Activated CD8-positive, alpha-beta memory T cell treated with anti-CD3 and anti-CD28 coated beads, Interleukin-2, amount 50 U/mL, for 4 hours (primary cell): ENCODE measurements at places on chromosomes 3 and 15.

- no peak for DNase-seq
Measured at GRCh38 chr3:170469151-170470062, 50.7 kb downstream of the CLDN11 start.

DNA sequence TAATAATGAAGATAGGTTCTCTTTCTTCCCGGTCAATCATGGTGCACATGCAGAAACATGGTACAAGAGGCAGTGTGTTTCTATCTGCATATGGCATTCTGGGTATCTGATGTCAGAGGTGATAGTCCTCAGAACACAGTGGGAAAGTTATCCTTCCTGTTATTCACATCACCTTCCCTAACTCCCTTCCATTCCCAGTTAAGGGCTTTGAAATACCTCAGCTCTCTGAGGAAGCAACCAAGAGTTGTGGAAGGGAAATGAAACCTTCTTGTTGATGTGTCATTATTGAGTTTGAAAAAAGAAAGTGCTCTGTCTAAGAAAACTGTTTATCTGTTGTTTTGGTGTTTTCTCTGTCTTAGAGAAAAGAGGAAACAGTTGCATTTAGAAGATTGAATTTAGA lies 21.9 kb upstream of the P2RY13 start:
- no peak for DNase-seq

GRCh38 chr3:160016972-160017371 lies 28.3 kb downstream of the IL12A start:
- no peak for DNase-seq

DNA sequence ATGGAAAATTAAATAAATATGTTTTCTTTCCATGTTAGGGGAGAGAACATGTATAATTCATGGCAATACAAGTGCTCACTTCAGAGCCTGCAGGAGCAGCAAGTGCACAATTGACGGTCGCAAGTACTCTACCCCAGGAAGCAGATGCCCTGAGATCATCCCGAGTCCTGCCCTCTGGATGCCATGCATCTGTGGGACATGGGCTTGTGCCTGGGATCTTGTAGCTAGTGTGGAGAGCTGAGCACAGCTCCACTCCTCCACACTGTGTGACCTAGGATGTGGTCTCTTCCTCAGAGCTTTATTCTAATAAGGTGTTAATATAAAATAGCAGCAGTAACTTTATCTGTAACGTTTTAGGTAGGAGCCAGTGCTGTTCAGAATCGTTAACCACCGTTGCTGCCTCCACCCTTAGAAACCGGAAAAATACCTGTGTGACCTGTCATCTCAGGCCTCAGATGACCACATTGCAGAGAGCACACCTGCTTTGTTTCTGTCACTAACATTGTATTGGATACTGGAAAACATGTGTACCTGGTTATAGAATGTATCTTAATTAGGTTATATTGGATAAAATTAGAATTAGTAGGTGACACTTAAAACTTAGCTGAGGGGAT lies 105.0 kb upstream of the GOLGA6L6 start:
- no peak for DNase-seq

GRCh38 chr3:155112661-155113389 lies 32.7 kb downstream of the MME start:
- no peak for DNase-seq

GRCh38 chr3:130963878-130964277 lies 62.7 kb downstream of the ASTE1 start:
- DNase-seq: no peak

DNA sequence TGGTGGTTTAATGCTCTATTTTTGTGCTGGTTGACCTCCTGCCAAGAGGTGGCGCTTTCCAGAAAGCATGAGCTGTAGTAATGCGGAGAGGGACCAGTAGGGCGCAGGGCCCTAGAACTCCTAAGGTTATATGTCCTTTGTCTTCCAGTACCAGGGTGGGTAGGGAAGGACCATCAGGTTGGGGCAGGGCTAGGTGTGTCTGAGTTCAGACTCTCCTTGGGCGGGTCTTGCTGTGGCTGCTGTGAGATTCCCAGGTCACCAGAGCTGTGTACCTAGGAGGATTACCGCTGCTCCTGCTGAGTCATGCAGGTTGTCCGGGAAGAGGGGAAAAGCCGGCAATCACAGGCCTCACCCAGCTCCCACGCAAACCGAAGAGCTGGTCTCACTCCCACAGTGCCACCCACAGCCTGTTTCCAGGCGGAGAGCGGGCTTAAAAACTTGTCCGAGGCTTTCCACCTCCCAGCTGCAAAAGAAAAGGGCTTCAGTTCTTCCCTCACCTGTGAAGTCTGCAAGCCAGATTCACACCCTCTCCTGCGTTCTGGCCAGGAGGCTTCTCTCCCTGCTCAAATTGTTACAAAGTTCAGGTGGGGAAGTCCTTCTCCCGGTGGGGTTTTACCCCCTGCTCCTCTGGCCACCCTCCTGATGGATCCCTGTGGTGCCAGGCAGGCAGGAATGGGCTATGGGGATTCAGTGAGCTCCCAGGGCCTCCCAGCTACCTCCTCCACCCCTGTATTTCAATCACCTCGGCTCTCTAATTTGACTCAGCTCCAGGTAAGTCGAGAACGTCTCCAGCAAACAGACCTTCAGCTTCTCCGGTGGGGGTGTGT lies 37.7 kb upstream of the BCHE start:
- no peak for DNase-seq

GRCh38 chr15:50330921-50331320 lies 24.1 kb downstream of the GABPB1 start:
- DNase-seq: no peak

DNA sequence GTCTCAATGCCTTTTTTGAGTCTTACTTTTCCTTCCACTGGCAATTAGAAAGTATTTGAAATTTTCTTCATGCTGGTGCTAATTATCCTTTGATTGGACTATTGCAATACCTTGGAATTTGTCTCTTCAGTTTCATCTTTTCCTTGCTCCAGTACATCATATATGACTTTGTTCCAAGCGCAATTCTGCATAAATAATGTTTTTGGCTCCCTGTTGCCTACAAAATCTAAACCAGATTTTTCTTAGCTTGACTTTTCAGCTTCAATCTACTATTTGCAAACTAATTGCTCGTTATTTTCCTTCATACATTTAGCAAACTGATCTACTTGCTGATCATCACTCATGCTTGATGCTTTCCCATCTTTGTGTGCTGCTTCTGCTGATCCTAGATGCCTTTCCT lies 230.8 kb upstream of the GPR149 start:
- no peak for DNase-seq

- no peak for DNase-seq
Measured at GRCh38 chr3:24828011-24828410, 333.4 kb upstream of the THRB start.

- no peak for DNase-seq
Measured at GRCh38 chr3:72661115-72661457, 187.2 kb downstream of the SHQ1 start.

GRCh38 chr15:101091080-101092017 lies 160.5 kb downstream of the CHSY1 start:
- no peak for DNase-seq

- no peak for DNase-seq
Measured at GRCh38 chr3:117366574-117366973, 657.0 kb downstream of the TUSC7 start.

DNA sequence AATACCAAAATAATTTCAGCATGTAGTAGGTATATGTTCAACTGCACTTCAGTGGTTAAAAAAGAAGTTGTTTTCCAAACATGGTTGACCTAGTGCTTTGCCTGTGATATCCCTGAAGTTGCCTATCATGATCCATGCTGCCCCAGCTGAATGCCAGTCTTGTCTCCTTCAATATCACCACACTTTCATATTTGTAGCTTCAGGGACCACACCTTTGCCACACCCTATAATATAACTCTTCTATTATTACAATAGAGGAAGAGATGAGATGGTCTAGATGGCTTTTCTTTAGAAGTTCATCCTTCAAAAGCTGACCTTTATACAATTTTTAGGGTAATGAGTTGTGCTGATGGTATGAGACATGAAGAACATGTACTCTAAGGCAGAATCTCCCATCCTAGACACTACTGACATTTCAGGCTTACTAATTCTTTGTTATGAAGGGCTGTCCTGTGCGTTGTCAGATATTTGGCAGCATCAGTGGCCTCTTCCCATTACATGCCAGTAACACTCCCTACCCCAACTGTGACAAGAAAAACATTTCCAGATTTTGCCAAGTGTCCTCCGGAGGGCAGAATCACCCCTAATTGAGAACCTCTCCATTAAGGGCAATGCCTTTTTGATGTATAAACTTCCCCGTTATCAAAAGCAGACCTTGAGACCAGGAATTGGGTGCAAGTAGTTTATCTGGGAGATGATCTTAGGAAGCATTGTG lies 76.2 kb upstream of the PLCL2 start:
- no peak for DNase-seq

DNA sequence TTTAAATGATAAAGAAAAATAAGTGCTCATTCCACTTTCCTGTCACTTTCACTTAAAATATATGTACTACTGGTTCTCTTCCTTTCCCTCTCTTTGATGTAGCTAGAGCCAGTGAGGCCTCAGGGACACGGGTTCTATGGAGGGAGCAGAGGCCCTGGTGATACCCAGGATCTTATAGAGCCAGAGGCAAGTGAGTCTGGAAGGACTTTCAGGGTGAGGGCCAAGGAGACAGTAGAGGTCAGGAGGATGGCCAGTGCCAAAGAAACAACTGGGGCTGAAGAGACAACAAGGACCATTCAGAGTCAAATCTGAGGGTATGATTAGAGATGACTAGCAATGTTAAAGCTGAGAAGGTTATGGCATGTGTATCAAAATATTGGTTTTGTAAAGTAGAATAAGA lies 124.1 kb upstream of the GOLGA6L6 start:
- no peak for DNase-seq

GRCh38 chr3:115681736-115682135 lies 58.4 kb downstream of the GAP43 start:
- no peak for DNase-seq

DNA sequence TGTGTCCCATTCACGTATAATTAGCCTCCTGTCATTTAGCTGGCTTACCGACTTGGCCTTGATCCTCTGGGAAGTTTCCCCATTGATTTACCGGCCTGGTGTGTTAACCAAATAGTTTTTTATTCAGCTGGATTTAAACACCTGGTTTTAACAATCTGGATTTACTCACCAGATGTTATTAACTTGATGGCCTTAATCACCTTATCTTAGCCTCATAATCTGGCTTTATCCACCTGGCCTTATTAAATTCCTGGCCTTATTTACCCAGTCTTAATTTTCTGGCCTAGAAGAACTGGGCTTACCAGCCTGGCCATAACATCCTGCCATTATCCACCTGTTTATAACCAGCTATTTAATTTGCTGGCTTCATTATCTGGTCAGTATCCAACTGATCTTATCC lies 89.9 kb downstream of the IL12A start:
- DNase-seq: no peak
